ENCODE measurements at places on chromosomes 6 and 20. TPM values are rescaled to one million over a fixed set of nuclear protein-coding genes. Genes with fewer than 3 reads are reported as not detected.

GRCh38 chr20:19371112-19371511, 158.7 kb downstream of the SLC24A3 start:
- H3K4me3 ChIP-seq: no peak overlapping the region
- H3K36me3 ChIP-seq: no peaks in the 10 kb centered on the region
- H3K27ac ChIP-seq: no peak overlapping the region
- H3K27me3 ChIP-seq: no peaks in the 10 kb centered on the region

- peaks cover 11% of the 10 kb centered on the region for H3K36me3 ChIP-seq
- peaks cover 5% of the 10 kb centered on the region for H3K27me3 ChIP-seq
- no peak overlapping the region for H3K4me3 ChIP-seq
These were observed 3.4 kb upstream of the TNXB start for GRCh38 chr6:32112431-32112980.

DNA sequence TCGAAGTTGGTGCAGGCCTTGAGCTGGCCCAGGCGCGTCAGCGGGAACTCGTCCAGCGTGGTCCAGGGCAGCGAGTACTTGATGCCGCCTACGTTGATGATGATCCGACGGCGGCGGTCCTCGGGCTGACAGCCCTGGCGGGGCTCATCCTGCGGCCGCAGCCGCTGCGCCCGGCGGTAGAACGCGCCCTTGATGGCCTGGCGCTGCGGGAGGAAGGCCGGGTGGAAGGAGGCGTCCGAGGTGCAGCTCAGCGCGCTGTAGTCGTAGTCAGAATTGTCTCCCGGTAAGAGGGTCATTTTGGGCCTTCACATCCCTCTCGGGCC, 12.9 kb downstream of the KCNG1 start:
- H3K4me3 ChIP-seq: no peak overlapping the region
- peaks cover 7% of the 10 kb centered on the region for H3K36me3 ChIP-seq
- no peak overlapping the region for H3K27ac ChIP-seq
- DNase-seq: no peak
- H3K4me1 ChIP-seq: peaks cover 6% of the 10 kb centered on the region
- no peaks in the 10 kb centered on the region for H3K27me3 ChIP-seq

DNA sequence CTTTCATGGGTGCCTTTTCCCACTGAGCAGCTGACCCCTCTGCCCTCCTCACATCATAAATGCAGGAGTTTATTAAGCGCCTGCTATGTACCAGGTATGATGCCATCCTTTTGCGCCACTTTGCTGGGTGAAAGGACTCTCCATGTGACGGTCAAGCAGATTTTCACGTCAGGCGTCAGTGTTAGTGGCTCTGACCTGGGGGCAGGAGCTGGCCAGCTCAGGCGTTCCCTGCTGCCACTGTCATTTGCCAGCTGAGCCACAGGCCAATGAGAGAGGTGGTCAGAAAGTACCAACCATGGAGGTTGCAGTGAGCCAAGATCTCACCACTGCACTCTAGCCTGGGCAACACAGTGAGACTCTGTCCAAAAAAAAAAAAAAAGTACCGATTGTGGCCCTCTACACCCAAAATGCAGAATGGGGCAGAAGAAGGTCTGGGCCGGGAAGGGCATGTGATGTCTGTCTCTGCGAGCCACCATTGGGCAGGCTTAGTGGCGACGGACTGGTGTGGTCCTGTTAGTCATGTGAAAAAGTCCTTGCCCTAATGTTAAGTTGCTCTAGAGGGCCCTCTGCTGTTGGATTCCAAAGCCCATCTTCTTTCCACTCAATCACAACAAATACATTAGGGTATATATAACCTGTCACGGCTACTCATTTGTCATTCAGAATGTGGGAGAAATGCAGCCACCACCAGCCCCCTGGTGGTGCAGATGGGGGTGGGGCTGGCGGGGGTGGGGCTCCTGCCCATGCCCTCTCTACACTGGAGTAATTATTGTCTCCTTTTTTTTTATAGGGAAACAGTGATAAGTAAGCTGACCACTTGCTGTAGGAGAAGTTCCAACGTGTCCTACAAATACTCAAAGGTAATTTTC, 18.4 kb upstream of the SLC22A1 start:
- no peak overlapping the region for H3K4me3 ChIP-seq
- DNase-seq: peak; percentile 61
- H3K36me3 ChIP-seq: peaks cover 10% of the 10 kb centered on the region
- H3K4me1 ChIP-seq: no peaks in the 10 kb centered on the region

DNA sequence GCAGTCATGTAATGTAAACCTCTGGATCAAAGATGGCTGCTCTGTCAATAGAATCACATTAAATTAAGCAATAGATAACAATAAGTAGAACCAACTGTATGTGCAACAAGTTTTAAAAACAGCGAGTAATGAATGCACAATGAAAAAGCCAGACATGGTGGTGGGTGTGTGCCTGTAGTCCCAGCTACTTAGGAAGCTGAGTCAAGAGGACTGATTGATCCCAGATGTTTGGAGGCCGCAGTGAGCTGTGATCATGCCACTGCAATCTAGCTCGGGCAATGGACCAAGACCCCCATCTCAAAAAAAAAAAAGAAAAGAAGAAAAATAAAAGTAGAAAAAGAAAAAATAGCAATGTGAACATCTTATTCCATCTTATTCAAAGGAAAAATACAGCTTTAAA, 558.7 kb upstream of the MMS22L start:
- no peaks in the 10 kb centered on the region for H3K4me1 ChIP-seq
- H3K4me3 ChIP-seq: no peak overlapping the region
- DNase-seq: peak; percentile 51
- no peaks in the 10 kb centered on the region for H3K36me3 ChIP-seq
- H3K27ac ChIP-seq: no peak overlapping the region

The UST gene
- total RNA-seq: 1.7 TPM

- peaks cover 41% of the 10 kb centered on the region for H3K4me1 ChIP-seq
- H3K27ac ChIP-seq: peak overlapping the region; percentile 31
- peaks cover 5% of the 10 kb centered on the region for H3K36me3 ChIP-seq
These were observed 61.6 kb downstream of the RPRD1B start for GRCh38 chr20:38095017-38095686.

The CCN5 gene
- not detected for total RNA-seq

The ENPP3 gene
- total RNA-seq: 0.45 TPM

DNA sequence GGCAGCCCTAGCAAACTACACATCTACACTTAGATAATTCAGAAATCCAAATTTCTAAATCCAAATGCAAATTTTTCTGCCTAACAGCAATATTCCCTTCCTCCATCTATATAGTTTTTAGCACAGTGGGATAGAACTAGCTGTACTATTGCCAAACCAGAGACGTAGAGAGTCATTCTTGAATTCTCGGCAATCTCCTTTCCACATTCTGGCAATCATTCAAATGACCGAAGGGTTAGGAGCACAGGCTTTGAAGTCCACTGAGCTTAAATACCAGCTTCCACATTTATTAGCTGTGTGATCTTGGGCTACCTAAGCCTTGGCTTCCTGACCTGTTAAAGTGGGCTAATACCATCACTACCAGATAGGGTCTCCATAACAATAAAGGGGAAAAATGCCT, 3.1 kb upstream of the RPS12 start:
- H3K36me3 ChIP-seq: peaks cover 16% of the 10 kb centered on the region
- peaks cover 10% of the 10 kb centered on the region for H3K4me1 ChIP-seq
- DNase-seq: no peak
- H3K27me3 ChIP-seq: no peaks in the 10 kb centered on the region

The RBBP8NL gene
- not detected for total RNA-seq

DNA sequence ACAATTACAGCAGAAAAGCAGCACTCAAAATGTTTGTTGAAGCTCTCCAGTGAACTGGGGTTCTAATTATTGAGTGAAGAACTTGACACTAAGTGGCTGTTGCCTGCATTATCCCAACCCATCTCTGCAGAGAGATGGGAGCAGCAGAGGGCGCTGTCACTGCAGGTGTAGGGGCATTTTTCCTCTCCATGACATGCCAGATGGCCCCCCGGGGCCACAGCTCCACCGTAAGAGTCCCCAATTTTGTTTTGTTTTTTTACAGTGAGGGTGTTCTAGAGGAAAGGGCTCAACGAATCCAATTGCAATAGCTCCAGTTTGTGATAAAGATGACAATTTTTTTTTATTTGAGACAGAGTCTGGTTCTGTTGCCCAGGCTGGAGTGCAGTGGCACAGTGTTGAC, 1.9 kb upstream of the FUCA2 start:
- H3K4me3 ChIP-seq: no peak overlapping the region
- peak; percentile 23 for DNase-seq
- no peaks in the 10 kb centered on the region for H3K36me3 ChIP-seq
- H3K27ac ChIP-seq: no peak overlapping the region

The CST5 gene
- not detected for total RNA-seq

The POU5F1 gene
- total RNA-seq: not detected

DNA sequence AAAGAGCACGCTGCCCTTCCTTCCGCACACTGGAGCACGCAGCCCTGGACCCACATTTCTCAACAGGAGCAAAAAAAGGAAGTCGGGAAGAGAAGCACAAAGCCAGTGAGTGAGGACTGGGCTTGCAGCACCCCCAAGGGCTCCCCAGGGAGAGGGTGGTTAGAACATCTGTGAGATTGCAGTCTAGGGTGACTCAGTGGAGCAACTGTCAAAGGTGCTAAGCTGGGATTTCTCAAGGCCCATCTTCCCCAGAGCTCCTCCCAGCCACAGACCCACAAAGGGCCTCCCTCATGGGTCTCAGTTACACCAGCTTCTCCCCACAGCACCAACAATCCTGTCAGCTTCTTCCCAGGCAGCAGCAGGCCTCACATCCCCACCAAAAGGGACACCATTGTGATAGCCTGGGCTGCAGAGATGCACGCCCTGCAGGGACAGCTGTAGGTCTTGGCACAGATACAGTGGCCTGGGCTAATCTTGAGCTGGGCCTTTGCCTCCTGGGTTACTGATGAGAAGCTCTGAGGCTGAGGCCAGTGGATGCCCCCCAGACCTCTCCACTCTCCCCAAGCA, 39.6 kb upstream of the CD93 start:
- no peaks in the 10 kb centered on the region for H3K4me1 ChIP-seq
- DNase-seq: no peak
- H3K4me3 ChIP-seq: no peak overlapping the region
- H3K36me3 ChIP-seq: no peaks in the 10 kb centered on the region
- no peak overlapping the region for H3K27ac ChIP-seq

DNA sequence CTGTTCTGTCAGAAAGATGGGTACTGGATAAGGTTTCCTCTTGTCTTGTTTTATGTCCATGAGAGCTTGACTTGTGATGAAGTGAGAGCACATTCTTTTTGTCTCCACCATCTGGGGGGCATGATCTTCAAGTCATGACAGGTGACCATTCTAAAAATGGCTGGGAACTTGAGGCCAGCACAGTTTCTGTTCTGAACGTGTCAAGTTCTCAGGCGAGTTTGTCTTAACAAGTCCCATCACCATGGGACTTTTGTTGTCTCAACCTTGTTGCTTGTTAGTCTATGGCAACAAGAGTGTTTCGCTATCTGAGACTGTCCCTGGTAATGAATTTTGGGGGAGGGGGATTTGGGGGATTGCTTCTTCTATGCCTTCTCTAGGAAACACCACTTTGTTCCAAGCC, 25.6 kb upstream of the ENPP4 start:
- peaks cover 9% of the 10 kb centered on the region for H3K27me3 ChIP-seq
- no peaks in the 10 kb centered on the region for H3K36me3 ChIP-seq
- no peak overlapping the region for H3K27ac ChIP-seq
- no peaks in the 10 kb centered on the region for H3K4me1 ChIP-seq
- H3K4me3 ChIP-seq: no peak overlapping the region

GRCh38 chr20:59585714-59586409, 18.5 kb upstream of the PHACTR3 start:
- H3K36me3 ChIP-seq: no peaks in the 10 kb centered on the region
- DNase-seq: peak; percentile 35
- no peaks in the 10 kb centered on the region for H3K27me3 ChIP-seq
- no peak overlapping the region for H3K27ac ChIP-seq

GRCh38 chr20:11205769-11206362, 532.1 kb upstream of the JAG1 start:
- peaks cover 10% of the 10 kb centered on the region for H3K4me1 ChIP-seq
- DNase-seq: peak; percentile 45
- no peak overlapping the region for H3K4me3 ChIP-seq
- no peaks in the 10 kb centered on the region for H3K36me3 ChIP-seq

GRCh38 chr6:91437315-91437729, 850.5 kb upstream of the MAP3K7 start:
- H3K27ac ChIP-seq: no peak overlapping the region
- no peak overlapping the region for H3K4me3 ChIP-seq
- no peaks in the 10 kb centered on the region for H3K4me1 ChIP-seq
- no peaks in the 10 kb centered on the region for H3K36me3 ChIP-seq

DNA sequence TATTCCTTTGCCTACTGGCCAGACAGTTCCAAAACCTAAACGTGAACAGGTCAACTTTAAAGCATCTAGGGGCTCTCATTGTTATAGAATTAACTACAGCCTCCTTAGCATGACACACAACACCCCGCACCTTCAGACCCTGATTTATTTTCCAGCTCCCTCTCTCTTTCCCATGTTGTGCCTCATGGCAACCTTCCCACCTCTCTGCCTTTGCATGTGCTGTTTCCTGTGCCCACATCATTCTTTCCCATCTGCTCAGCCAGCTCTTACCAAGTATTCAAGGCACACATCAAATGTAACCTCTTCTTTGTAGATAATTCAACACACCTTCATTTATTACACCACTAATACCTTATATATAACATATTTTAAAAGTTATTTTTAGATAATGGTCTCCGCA, 291.0 kb downstream of the COL12A1 start:
- H3K4me1 ChIP-seq: no peaks in the 10 kb centered on the region
- H3K4me3 ChIP-seq: no peak overlapping the region
- H3K27me3 ChIP-seq: no peaks in the 10 kb centered on the region
- no peak for DNase-seq
- no peaks in the 10 kb centered on the region for H3K36me3 ChIP-seq
- H3K27ac ChIP-seq: no peak overlapping the region

The LATS1 gene
- 39.6 TPM for total RNA-seq

Measured in A673 (cell line).